ENCODE measurements at places on chromosomes 7 and 10. TPM values are rescaled to one million over a fixed set of nuclear protein-coding genes. Genes with fewer than 3 reads are reported as not detected.

AQP1 gene
- total RNA-seq: 140 TPM

ELMO1 gene
- 48.9 TPM for total RNA-seq

DNA sequence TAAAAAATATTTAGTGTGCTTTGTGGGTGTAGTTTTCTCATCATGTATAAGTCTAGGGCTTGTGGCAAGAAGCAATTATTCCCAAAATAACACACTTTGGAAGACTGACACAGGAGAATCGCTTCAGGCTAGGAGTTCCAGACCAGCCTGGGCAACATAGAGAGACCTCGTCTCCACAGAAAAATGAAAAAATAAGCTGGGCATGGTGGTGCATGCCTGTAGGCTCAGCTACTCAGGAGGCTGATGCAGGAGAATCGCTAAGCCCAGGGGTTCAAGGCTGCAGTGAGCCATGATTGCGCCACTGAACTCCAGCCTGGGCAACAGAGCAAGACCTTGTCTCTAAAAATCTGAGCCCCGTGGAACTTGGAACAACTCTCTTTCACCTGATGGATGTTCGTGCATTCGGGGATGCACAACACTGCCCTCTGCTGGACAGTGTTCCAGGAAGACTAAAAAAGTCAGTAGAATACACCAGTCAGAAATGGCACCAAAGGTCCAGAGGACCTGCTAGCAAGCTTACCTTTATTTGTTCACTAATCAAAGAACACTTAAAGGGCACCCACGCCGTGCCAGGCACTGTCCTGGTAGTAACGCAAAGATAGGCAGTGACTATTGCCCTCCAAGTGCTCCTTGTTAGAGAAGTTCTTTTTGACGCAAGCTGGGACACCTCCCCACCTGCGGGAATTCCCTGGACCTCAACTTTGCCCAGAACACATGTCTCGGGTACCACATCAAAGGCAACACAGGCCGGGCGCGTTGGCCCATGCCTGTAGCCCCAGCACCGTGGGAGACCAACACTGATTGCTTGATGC, 81.9 kb upstream of the CALN1 start:
- DNase-seq: no peak

- no peak for DNase-seq
Measured at GRCh38 chr7:102883098-102883860, 29.5 kb upstream of the LRRC17 start.

DNA sequence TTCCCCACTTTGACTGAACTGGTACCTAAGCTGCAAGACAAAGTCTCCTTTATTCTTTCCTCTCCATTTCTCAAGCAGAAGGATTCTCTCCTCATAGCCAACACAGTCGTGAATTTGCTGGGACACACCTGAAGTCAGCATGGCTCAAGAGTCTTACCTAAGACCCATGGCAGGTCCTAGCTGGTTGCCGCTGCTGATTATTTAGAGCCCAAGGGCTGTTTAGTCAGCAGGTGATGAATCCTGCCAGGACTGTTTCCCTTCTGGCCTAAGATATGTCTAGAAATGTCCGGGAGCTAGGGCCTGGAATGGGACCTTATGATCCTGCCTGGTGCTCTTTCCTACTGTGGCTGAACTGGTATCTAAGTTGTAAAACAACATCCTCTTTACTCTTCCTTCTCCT, 82.8 kb downstream of the AHCYL2 start:
- DNase-seq: no peak

DNA sequence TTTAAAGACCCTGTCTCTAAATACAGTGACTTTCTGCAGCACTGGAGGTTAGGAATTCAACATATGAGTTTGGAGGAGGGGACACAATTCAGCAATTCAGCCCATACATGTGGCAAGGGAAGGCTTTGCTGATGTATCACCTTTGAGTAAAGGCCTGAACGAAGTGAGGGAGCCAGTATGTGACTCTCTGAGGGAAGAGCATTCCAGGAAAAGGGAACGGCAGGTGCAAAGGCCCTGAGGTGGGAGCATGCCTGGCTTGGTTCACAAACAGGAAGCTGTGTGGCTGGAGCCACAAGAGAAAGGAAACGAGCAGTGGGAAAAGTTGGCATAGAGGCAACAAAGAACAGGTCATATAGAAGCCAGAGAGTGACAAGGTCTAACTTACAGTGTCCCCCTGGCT, 72.9 kb downstream of the MTPN start:
- DNase-seq: no peak
